Left hindlimb (tissue), 1 donor: ENCODE measurements at places on chromosomes 2 and 18.

- DNase-seq: no peak
These were observed 79.9 kb downstream of the ALK start for GRCh38 chr2:29841386-29842004.

DNA sequence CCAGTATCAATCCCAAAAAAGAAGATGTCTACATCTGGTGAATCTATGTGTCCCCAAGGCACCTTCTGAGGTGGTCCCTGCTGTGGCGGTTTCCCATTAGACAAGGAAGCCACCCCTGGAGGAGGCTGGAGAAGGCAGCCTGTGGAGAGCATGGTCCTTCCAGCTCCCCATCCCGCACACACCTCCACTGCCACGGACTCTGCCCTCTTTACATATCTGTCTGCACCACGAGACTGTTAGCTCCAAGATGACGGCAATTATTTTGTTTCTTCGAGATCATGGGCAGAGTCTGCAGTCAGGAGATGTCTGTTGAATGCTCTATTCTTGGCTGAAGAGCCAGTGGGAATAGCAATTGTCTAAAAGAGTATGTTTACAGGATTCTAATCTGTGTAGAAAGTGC, 132.0 kb downstream of the OSR1 start:
- DNase-seq: no peak

DNA sequence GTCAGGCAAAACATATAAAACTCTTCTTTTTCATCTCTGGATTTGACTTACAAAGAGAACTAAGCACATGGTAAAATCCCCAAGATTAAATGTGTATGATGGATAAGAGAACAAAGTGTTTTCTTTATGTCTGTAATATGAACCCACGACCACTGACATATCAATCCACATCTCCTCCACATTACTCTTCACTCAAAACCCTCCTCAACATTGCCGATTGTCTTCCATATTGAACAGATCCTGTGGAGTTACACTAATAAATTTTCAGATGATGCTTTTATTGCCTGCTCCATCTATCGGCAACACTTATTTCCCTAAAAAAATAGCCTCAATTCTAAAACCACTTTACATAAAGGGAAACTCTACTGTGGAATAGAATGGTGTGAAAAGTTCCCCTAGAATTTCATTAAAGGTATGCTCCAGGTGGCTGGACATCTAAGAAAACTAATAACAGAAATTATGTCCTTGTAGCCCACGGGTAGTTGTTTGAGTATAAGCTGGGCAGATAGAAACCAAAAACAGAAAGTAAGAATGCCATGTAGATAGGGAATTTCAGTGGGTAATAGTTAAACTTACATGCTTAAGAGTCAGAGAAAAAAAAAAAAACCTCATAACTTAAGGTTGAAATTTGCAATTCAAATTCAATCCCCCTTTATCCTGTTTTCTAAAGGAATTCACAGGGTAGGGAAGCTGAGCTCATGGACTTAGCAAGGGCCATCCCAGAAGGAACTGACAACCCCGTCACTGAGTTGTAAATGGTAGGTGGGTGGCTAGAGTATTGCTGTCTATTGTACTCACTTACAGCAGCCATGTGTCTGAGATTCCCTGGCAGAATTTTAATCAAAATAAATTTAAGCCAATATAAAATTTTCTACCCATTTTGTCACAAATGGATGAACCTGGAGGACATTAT, 305.4 kb upstream of the LYPD1 start:
- no peak for DNase-seq

DNA sequence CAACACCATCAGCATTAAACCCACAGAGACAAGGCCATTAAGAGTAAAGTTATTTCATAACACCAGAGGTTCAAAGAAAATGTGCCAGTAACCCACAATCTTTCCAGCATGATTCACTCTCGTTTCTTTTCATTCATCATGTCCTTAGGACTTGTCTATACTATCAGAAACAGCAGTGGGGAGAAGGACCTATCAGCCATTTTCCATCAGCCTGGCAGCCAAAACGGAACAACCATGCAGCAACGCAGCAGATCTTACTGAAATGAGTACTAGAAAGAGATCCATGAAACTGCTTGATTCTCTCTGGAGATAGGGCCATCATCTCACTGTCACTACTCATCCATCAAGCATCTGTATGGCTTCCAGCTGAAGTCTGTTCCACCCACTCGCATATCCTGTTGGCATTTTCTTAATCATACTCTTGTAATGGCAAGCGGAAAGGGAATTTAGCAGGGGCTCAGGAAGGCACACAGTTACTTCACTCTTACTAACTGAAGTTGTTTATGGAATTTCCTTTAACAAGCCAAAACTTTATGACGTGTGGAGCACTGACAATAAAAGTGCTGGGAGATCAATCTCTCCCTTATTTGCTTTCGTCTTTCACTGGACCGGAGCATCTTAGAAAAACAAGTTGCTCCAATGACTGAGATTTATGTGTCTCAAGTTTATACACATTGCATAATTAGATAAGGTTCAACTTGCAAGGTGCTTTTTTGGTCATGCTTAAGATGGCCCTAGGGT, 69.7 kb downstream of the EPHA4 start:
- no peak for DNase-seq

- no peak for DNase-seq
These were observed 54.5 kb upstream of the NPAS2 start for GRCh38 chr2:100765481-100765880.

- DNase-seq: no peak
These were observed 52.4 kb downstream of the VSNL1 start for GRCh38 chr2:17592731-17593409.

DNA sequence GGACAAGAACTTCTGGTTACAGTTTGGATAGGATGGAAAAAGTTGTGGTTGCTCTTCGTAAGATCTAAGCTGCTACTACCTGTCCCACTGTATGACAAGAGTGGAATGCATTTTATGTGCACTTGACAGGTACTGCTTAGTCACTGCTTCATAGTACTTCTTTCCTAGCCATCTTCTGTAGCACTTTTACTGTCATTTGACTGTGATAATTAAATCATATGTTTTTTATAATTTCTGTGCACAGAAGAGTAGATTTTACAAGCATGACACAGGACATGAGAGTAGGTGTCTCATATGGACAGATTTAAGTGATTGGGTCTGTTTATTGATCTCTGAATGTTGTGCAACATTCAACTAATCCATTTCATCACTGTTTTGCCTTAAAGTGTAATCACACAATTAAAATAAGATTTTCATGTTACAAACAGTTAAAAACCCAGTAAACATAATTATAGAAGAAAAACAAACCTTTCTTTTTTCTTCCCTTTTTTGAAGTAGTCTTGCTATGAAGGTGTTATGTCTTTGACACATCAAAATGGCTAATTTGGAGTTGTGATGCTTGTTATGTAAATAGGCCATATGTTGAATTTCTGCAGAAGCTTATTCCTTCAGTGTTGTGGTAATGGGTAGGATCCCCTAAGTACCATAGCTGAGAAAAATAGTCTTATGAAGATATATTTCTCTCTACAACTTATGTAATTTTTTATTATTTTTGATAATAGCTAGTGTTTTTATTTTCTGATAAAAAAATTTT, 3.0 kb downstream of the SPATS2L start:
- DNase-seq: no peak

DNA sequence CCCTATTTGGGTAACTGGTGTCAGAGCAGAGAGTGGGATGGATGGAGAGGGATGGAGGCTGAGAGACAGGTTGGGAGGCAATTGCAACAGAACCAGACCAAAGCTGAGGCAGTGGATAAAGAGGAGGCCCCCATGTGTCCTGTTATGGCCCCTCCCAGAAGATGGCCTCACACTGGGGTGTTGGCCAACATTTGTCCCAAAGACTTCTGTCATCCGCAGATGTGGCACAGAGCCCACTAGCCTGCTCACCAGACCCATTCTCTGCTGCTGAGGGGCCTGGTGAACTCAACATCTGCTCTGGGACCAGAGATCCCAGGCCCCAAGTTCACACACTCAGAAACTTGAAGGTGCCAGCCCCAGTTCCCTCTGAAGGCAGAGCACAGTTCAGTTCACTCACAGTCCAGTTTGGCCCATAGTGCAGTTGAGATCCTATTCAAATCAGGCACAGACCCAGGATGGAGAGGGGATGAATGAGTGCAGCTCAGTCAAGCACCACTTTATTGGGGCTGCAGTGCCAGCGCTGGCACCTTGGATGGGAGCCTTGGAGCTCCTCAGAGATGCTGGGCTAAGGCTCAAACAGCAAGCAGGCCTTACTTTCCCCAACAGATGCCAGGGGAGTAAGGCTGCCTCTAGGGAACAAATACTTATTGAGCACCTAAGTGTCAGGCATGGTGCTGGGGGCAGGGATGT, 189.2 kb downstream of the ZBTB7C start:
- DNase-seq: no peak

DNA sequence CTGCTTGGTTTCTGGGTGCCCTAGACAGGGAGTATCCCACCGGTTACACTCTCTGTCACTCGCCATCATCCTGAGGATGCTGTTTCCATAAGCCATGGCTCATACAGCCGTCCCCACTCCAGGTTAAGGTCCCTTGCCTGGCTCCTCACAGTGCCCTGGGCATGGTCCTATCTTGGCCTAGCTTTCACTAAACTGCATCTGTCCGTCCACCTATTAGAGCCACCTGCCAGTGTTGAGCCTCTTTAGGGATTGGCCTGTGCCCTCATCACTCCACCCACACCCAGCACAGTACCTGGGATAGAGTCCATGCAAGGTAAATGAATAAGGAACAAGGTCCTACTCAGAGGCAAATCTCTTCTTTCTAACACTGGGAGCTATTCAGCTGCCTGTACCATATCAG, 320.1 kb downstream of the GBX2 start:
- no peak for DNase-seq

- DNase-seq: no peak
These were observed 384.2 kb downstream of the DSC3 start for GRCh38 chr18:30658306-30658705.

DNA sequence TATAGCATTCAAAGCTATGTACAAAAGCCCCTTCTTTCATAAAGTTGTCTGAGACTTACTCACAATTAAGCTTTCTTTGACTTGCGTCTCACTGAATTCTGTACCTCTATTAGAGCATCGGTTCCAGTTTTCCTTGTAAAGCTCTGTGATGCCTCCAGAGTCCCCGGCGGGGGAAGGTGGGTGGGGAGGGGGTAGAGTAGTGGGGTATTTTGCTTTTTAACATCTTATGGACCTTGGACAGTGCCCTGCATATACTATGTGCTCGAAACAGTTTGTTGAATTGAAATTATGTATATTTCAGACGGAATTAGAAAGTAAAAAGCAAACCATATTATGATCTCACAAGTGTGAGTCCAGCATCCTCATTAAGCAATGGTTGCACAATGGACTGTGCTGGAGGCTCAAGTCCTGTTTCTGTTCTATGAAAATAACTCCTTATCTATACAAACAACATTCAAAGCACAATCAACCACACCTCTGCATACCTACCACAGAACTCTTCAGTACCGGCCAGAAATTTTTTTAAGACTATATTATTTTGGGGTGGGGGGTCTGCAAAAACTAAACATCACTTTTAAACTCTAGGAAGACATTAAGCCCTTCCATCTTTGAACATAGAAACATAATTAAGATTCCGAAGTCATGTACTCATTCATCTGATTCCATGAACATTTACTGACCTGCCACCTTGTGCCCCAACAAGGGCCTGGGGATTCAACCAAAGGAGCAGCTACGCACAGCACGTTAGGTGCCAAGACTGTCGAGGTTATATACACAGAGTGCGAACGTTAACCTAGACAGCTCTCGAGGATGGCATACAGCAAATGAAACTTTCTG, 908 bp downstream of the STAT1 start:
- DNase-seq: no peak

GRCh38 chr2:226790431-226790830, 9.2 kb downstream of the IRS1 start:
- DNase-seq: no peak

- no peak for DNase-seq
These were observed 135.1 kb downstream of the SOCS6 start for GRCh38 chr18:70423988-70424387.

DNA sequence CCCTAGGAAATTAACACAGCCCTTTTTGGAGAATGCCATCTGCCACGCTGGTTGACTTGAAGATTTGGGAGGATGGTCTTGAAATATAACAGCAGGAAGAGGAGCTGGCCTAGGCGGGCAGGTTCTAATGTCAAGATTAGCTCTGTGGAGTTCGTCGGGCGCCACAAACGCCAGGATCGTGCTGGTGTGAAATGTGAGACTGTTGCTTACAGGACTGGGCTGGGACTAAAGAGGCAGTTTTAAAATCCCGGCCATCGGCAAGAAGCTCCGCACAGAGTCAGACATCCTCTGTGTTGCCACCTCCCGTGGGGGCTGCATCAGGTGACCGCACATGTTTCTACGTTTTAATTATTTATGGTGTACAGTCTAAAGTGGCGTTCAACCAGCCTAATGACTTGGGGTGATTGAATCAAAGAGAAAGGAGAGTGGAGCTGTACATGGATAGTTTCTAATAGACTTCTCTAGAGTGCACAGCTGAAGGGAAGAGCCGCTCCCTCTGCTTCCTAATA, 99.4 kb upstream of the BCL11A start:
- DNase-seq: no peak

GRCh38 chr18:12376034-12376753, 833 bp downstream of the AFG3L2 start:
- no peak for DNase-seq

GRCh38 chr18:35888329-35888728, 84.2 kb upstream of the RMP24 start:
- no peak for DNase-seq

- no peak for DNase-seq
These were observed 39.1 kb downstream of the STK17B start for GRCh38 chr2:196131949-196132925.

DNA sequence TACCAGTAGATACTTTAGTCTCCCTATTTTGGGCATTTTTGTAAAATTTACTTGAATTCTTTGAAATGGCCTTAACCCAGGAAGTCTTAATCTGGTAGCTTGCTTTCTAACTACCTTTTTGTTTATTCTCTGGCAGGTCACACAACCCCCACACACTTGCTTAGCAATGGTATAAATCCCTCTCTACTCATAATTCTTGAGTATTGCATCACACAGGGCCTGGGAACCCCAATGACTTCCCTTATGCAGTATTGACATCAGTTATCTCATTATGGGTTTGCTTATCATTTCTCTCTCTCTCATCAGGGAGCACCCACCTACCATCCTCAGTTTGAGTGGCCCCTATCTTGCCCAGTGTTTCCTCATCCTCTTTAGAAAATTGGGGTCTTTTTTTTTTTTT, 207.1 kb downstream of the KCNS3 start:
- no peak for DNase-seq

GRCh38 chr2:186558512-186559276, 31.2 kb upstream of the ITGAV start:
- no peak for DNase-seq

DNA sequence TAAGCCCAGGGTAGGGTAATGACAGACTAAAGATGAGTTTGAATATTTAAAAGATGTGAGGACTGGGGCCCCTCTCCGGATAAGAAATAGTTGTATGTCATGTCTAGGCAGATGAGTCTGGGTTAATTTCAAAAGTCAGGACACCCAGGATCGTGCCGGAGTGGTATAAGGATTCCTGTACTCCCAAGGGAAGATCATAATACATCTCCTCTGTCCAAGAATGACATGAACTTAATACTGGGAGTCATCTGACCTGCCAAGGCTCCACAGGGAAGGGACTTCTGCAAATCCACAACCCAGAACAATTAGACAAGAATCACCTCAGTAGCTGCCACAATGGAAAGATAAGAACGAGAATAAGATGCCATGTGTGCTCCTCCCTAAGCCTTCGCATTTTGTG, 17.1 kb downstream of the RPRM start:
- DNase-seq: no peak
